ENCODE measurements at places on chromosomes 1 and 21.

- no peak for DNase-seq
Measured at GRCh38 chr1:112997781-112998180, 41.8 kb upstream of the SLC16A1 start.

GRCh38 chr21:33300701-33301631 lies 23.8 kb upstream of the IFNAR1 start:
- DNase-seq: no peak

DNA sequence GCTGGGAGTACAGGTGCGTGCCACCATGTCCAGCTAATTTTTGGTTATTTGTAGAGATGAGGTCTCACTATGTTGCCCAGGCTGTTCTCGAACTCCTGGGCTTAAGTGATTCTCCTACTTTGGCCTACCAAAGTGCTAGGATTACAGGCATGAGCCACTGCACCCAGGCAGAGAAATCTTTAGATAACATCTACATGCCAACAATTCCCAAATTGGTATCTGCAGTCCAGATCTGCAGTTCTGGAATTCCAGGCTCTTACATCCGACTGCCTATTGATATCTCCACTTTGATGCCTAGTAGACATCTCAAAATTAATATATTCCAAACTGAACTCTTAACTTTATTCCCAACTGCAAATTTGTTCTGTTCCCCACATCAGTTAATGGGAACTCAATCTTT lies 23.3 kb downstream of the INAVA start:
- no peak for DNase-seq

- DNase-seq: no peak
Measured at GRCh38 chr21:35920436-35920835, 139.9 kb downstream of the SETD4 start.

- DNase-seq: no peak
Measured at GRCh38 chr1:228849011-228849541, 113.8 kb downstream of the RHOU start.

DNA sequence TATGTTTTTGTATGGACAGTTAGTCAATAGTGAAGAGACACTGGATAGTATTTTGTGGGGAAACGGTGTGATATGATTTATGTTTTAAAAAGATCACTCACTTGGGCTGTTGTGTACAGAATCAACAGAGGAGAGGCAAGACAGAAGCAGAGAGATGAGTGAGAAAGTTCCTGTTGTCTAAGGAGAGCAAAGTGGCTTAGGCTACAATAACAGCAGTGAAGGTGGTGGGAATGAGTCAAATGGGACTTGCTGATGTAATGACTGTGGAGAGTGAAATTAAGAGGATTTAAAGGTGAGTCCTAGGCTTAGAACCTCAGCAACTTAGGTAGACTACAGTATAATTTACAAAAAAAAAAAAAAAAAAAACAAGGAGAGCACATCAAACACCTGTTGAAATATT lies 169.2 kb upstream of the HP1BP3 start:
- no peak for DNase-seq

GRCh38 chr1:201170533-201171062 lies 16.3 kb upstream of the TMEM9 start:
- peak; percentile 29 for DNase-seq

DNA sequence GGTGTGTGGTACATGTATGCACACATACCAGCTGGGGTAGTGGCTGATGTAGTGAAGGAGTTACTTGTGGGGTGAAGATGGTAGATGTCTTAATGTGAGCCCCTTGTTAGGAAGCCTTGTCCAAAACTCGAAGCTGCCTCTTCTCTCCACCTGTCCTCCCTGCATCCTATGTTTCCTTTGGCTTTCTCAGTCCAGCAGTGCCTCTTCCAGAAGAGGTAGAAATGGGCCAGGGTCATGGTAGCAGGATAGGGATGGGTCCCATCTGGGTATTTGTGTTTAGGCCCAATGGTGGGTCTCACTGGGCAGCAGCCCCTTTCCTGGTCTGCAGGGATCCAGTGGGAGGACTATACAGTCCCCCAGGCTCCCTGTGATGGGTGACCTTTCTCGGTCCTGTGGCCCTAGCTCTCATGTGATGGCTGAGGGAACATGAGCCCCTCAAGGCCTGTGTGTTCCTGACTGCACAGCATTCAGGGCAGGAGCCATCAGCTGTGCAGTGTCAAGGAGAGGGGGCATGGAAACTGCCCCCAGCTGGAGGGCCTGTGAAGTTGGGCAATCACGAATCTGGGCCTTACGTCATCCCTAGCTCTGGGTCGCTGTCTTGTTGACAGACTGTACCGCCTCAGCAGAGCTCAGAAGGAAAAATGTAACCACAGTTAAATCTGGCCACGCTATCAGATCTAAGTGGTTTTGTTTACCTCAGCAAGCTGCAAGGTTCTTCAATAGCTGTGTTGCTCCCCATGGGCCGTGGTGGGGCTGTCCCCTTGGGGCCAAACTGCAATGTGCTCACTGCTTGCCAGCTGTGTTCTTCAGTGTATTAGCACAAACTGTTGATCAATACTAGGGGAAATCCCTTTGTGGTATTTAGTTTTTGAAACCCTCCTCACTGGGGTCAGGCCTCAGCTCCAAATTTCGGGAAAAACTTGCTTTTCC lies 82.7 kb downstream of the NOS1AP start:
- DNase-seq: no peak

DNA sequence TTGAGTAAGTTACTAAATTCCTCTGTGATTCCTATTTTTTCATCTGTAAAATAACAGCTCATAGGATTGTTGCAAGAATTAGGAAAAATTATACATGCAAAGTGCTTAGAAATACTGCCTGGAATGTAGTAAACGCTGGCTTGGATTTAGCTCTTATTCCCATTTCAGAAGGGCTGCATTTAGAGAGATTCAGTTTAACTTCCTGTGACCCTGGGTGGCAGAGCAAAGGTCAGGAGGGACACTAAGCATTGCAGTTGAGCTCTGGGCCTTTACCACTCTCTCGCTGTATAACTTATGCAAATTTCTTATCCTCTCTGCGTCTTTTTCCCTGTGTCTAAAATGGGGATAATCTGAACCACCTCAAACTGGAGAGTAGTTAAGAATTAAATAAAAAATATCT lies 241.0 kb upstream of the POU3F1 start:
- DNase-seq: no peak
